Subcutaneous preadipocyte (primary cell): ENCODE measurements at places on chromosomes 5 and 9. TPM values are rescaled to one million over a fixed set of nuclear protein-coding genes. Genes with fewer than 3 reads are reported as not detected.

SLC6A3 gene
- total RNA-seq, result under 0.01 TPM in 1 of 2 replicates, not detected in the other

GARIN3 gene
- total RNA-seq, result not detected in 2 replicates

SCGB3A1 gene
- not detected in 2 replicates for total RNA-seq

TMEM232 gene
- total RNA-seq, result 4.5 and 5.1 TPM in 2 replicates

KCNMB1 gene
- total RNA-seq, result not detected in 2 replicates

PROB1 gene
- 0.73 and 1.8 TPM in 2 replicates for total RNA-seq

C9 gene
- total RNA-seq, result not detected in 2 replicates

FAM81B gene
- not detected in 2 replicates for total RNA-seq

HTR4 gene
- total RNA-seq, result not detected in 2 replicates

IL31RA gene
- 0.37 and 2.5 TPM in 2 replicates for total RNA-seq

ENHO gene
- under 0.01 TPM in 1 of 2 replicates, not detected in the other for total RNA-seq

KCNT1 gene
- not detected in 2 replicates for total RNA-seq

ANKRD34B gene
- total RNA-seq, result not detected in 2 replicates

ANKRD31 gene
- total RNA-seq, result under 0.01 and 0.20 TPM in 2 replicates

NKD2 gene
- 0.20 and 0.73 TPM in 2 replicates for total RNA-seq

KCTD16 gene
- under 0.01 and 0.20 TPM in 2 replicates for total RNA-seq

CD180 gene
- not detected in 2 replicates for total RNA-seq

NR4A3 gene
- total RNA-seq, result 0.20 and 0.37 TPM in 2 replicates

C5orf63 gene
- total RNA-seq, result 2.6 and 3.3 TPM in 2 replicates

LCP2 gene
- total RNA-seq, result not detected in 2 replicates

PCDHGB6 gene
- total RNA-seq, result 2.5 and 2.6 TPM in 2 replicates

EIF4E1B gene
- total RNA-seq, result not detected in 2 replicates

CDH6 gene
- under 0.01 TPM in 1 of 2 replicates, not detected in the other for total RNA-seq

TMEFF1 gene
- total RNA-seq, result under 0.01 and 0.78 TPM in 2 replicates

LAMC3 gene
- total RNA-seq, result 0.20 and 0.37 TPM in 2 replicates

CANX gene
- 600 and 709 TPM in 2 replicates for total RNA-seq

SOHLH1 gene
- total RNA-seq, result not detected in 2 replicates

GABRA1 gene
- not detected in 2 replicates for total RNA-seq
